NCI-H460 (cell line): ENCODE measurements at places on chromosomes 4 and X.

DNA sequence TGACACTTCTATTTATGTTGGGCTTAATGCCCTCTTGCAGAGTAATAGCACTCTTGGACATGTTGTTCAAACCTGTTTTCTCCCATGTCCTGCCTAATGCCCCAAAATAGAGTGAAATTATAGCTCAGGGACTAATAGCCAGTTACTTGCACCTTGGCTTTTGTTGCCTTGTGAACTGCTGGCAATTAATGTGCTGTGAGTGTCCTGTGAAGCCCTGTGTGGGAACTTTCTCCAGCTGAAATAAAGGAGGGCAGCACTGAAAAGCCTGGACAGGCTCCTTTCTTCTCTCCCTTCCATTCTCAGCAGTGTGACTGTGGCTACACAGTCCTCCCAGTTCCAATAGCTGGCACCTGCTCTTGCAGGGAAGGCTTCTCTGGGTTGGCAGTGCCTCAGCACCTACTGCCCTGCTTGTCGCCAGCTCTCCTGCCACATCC is 72.4 kb downstream of the DCLK2 start:
- DNase-seq: no peak

DNA sequence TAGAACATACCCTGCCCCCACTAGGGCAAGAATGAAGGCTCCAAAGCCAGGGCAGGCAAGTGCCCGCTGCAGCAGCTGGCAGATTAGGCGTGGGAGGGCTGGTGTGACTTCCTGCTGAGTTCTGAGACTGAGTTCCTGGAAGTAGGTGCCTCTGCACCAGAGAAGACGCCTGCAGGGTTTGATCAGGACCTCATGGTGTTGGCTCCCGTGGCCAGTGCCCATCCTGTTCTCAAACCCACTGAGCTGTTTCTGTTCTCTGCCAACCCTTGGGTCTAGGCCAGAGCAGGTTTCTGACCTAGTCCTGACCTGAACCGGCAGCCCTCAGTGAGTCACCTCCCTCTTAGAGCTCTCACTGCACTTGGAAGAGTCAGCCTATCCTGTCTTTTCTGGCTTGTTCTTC is 220.7 kb downstream of the HS6ST2 start:
- DNase-seq: no peak

- DNase-seq: no peak
Observed at GRCh38 chrX:11683057-11683456, 17.3 kb upstream of the ARHGAP6 start.

DNA sequence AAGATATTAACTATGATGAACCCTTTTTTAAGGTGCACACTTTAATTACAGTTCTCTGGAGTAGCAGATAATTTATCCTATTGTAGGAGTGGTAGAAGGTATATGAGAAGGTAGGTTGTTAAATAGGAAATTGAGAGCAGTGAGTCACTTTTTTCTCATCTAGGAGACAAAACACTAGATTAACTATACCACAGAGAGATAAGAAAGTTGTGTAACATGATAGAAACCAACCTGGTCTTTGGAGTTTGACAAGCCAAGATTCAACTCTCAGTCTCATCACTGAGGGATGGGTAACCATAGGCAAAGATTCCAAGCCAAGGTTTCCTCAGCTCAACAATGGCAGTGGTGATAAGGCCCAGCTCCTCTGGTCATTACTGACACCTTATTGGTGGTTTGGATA is 104.0 kb downstream of the MAD2L1 start:
- DNase-seq: no peak

DNA sequence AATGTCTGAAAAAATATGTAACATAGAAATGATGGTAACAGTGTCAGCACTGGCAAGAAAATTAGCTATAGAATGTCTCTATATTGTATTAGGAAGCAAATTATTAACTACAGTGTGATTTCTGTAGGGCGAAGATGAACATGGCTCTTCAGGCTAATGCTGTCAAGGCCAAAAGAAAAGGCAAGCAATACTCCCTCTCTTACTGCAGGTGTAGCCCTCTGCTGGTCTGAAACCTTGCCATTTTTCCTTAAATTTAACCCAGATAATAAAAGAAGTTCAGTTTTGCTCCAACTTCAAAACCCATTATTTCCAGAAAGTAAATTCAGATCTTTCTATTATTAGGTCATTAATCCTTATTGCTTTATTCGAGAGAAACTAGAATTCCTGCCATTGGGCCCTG is 215.9 kb downstream of the LRBA start:
- DNase-seq: no peak

- DNase-seq: no peak
Observed at GRCh38 chr4:179399054-179399782, 1957.0 kb upstream of the AGA start.

GRCh38 chr4:125710766-125711165 is 396.0 kb downstream of the FAT4 start:
- no peak for DNase-seq

DNA sequence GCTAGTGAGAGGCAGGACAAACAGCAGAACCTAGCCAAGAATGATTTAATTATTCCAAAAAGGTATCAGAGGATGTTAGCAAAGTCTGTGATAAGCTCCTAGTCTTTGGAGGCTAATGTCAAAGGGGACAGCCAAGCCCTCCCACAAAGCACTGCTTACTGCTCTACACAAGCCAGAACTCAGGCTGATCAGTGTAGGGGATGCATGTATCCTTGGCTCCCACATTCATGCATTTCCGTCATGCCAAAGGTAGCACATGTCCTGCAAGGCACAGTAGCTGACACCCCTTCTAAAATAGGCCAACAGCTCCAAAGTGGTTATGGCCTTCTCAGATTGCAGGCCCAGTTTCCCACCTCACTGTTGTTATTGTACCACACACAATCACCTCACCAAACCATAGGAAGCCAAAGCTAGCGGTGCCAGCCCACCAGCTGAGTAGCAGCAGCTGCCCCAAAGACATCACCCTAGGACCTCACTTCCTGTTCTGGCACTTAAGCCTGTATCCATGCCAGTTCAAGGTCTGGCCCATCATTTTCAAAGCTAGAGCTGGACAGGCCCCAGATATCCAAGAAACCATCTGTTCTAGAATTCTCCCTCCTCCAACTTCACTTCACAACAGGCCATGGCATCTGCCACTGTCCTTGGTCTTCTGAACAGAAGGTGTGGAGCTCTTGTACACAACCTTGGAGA is 40.9 kb downstream of the TSPAN5 start:
- no peak for DNase-seq

GRCh38 chrX:2928191-2928582 is 952 bp downstream of the ARSD start:
- peak; percentile 14 for DNase-seq

GRCh38 chrX:100650841-100651240 is 6.8 kb downstream of the SRPX2 start:
- DNase-seq: no peak

GRCh38 chrX:46573331-46573891 is at the start of gene CHST7:
TSS of gene CHST7 (plus strand) at chrX:46573765. CDS start at chrX:46573932, 167 bp downstream.
- DNase-seq: peak; percentile 66

- no peak for DNase-seq
Observed at GRCh38 chr4:164439037-164439436, 314.9 kb upstream of the SMIM31 start.

GRCh38 chr4:82200046-82200445 is 173.7 kb downstream of the HNRNPD start:
- no peak for DNase-seq

DNA sequence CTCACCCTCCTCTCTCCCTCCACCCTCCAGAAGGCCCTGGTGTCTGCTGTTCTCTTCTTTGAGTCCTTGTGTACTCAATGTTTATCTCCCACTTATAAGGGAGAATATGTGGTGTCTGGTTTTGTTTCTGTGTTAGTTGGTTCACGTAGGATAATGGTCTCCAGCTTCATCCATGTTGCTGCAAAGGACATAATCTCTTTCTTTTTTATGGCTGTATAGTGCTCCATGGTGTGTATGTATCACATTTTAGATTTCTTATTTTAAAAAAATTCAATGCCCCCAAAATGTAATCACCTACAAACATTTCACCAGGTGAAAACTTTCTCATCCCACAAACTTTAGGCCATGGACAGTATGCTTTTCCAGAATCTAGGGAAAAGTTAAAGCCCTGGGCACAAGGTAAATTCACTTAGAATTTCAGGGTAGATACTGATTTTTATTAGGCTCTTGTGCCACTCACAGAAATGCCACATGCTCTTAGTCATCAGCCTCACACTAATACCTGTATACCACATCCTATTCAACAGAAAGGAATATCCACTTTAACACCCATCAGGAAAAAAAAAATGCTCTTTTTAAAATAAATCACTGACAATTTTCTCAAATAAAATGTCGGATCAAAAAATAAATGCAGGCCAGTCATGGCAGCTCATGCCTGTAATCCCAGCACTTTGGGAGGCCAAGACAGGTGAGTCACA is 104.8 kb upstream of the ENPP6 start:
- no peak for DNase-seq

- DNase-seq: no peak
Observed at GRCh38 chrX:109268340-109268739, 213.5 kb downstream of the GUCY2F start.

DNA sequence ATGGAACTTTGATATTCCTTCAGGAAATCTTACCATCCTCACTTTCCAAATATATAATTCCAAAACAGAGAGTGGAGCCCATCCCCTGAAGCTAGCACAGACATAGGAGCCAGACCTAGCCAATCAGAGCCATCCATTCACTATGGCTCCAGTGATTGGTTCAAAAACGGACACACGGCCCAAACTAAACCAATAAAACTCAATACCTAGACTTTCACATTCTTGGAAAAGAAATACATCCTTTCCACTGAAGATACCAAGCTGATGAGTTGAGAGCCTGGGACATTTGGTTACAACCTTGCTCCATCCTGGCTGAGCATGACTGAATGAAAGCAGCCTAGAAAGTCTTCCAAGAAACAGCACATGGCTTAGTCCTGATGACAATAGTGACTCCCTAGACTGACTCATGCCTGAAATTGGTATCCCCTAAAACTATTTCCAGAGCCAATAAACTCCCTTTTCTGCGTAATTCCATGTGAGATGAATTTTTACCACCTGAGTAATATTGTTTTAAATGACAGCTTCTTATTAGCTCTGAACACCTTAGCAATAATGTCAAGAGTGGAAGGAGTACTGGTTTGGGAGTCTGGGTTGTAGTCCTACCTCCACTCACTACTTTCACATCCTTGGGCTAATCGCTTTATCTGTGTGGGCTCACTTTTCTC is 189.6 kb upstream of the LNX1 start:
- DNase-seq: no peak

GRCh38 chrX:49260221-49260985 is 4.1 kb downstream of the FOXP3 start:
- DNase-seq: no peak

DNA sequence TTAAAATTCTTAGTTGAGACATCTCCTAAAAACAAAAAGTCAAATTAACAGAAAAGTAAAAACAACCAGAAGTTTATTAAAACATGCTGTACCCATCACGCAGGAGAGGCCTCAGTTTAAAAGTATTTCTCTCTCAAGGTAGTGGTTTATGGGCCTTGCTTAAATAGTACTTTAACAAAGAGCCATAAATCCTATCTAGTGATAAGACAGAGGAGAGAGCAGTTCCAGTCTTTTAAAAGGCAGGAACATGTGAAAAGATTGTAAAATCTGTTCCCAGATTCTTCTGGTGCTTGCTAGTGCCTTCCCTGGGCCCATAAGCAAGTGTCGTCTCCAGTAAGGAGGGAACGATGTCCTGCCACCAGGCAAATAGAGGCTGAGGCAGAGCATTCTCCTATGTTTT is 476.3 kb upstream of the ADGRL3 start:
- no peak for DNase-seq

- DNase-seq: peak; percentile 60
Observed at GRCh38 chr4:75630174-75630936, at the start of gene CDKL2. TSS of gene CDKL2 (minus strand) at chr4:75630528. CDS start at chr4:75625988, 4,540 bp downstream.

- no peak for DNase-seq
Observed at GRCh38 chr4:26424838-26425237, 65.4 kb downstream of the CCKAR start.

GRCh38 chrX:70453024-70453618 is 8.5 kb downstream of the DLG3 start:
- DNase-seq: no peak

DNA sequence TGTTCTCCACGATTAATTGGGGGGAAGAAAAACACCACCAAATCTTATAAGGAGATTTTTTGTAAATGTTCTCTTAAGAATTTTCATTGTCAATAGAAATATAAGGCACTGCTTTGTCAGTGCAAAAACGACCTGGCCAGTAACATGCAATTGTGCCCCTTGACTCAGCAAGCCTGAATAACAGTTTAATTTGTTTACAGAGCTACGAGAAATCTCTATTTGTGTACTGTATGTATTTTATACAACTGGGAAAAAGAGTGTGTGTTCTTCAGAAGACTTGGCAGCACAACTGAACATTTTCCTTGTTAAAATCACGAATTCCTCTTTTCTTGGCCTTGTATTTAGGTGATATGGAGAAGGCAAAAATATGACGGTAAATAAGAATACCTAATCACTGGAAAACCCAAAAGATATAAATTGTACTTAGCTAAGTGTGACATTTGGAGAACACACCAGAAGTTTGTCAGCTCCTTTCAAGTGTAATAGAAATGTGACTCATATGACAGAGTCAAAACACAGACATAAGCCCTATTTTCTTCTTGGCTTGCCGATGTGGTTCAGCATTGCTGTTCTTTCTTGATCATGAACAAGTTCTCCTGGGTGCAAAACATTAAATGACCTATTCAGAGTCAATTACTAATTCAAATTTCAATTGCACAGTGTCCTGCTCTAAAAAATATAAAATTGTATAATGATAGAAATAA is 945.0 kb upstream of the INTU start:
- no peak for DNase-seq

DNA sequence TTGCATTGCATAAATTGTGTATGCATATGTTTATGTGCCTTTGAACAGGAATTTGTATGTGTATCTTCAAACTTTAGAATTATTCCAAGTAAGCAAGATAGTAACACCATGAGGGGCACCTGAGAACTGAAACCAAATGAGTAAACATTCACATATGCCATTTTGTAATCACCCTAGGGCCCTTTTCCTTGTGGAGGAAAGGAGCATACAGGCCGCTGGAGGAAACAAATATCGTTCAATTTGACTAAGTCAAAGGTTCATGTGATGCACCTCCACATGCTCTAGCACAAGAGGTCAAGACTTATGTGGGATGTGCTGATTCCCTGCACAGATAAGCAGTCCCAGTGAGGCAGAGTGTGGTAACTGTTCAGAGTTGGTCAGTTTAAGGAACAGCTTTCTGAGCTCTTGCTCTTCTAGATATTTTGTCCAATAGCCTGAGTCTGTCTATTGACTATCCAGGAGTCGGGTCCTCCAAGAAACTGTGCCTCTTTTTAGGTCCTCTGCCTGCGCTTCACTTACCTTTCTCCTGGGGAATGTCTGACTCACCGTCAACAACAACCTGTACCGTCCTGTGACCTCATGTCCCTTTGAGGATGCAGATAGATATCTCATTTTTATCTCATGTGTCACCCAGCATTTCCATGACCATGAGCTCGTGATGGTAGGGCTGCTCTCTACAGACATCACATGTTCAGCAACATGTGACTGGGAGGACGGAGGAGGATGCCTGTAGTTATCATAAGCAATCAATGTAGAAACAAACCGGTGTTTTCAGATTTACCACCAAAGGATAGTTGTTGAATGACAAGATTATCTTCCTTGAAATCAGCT is 196.9 kb downstream of the NWD2 start:
- DNase-seq: no peak

GRCh38 chrX:88072339-88073030 is 554.9 kb downstream of the KLHL4 start:
- DNase-seq: no peak

GRCh38 chrX:117429501-117429900 is 687.1 kb downstream of the KLHL13 start:
- DNase-seq: no peak

GRCh38 chr4:99945718-99946355 is 581 bp downstream of the DNAJB14 start:
- no peak for DNase-seq

- DNase-seq: no peak
Observed at GRCh38 chr4:72360075-72360474, 208.9 kb downstream of the ADAMTS3 start.

GRCh38 chr4:74114234-74114633 is 15.2 kb upstream of the CXCL2 start:
- no peak for DNase-seq
